ENCODE measurements at places on chromosomes 16 and 17.

GRCh38 chr17:6908807-6909206, 77.3 kb upstream of the TEKT1 start:
- DNase-seq: no peak

GRCh38 chr16:27341549-27341948, 27.8 kb downstream of the IL4R start:
- DNase-seq: no peak

DNA sequence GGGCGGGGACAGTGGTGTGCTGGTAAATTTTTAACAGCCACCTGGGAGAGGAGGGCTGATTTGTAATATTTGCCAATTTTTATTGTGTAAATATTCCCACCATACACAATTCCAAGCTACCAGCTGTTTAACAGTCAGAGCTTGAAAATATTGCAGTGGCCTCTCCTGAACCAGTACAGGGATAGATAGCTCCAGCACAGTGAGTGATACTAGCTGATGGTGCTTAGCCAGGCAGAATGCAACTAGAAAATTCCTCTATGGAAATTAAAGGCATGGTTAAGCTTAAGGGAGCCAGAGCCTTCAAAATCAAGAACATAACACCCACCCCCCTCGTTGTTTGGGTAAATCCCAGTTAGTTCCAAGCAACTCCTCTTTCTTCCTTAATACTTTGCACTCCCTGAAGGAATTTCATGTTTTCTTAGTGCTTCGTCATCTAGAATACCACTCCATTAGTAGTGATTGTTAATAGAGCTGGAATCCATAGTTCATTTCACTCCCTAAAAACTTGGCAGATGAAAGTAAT, 96.6 kb downstream of the CYB561 start:
- DNase-seq: no peak

GRCh38 chr17:50884439-50885311, 18.5 kb upstream of the TOB1 start:
- DNase-seq: no peak

DNA sequence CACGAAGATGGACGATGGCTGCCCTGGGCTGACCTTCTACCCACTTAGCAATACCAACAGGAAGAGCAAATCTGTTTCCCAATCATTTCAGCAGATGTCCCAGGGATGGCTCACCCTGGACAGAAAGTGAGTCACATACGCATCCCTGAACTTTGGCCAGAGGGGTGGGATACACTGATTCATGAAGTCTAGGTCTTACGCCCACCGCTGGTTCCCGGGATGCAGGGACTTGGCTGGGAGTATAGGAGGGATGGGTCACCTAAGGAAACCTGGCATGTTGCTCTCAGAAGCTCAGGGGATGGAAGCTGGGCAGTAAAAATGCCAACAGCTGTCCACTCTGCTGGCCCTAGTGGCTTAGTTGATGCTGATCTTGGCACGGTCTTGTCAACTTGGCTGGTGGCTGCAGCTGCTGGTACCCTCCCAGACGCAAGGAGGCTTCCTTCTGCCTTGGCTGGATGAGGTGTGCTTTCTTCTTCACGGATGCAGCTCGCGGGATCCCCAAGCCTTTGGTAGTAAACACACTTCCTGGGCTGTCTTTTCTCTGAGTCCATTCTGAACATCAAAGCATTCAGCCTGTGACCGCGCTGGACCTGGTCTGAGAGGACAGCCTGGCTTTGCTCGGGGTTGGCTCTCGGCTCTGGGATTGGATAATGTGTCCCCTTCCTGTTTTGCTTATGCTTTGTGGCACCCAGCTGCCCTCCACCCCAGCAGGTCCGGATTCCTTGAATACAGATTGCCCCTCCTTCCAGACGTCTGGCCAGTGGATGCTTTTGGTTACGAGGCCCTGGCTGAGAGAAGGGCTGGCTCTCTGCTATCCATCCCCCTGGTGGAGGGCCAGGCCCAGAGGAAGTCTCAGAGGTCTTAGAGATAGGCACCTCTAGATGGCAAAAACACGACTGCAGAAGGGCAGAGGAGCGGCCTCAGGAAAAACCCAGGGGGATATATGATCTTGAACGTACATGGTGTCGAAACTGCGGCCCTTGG, 71.5 kb downstream of the RAP1GAP2 start:
- DNase-seq: no peak

- DNase-seq: no peak
Observed at GRCh38 chr17:38508570-38508950, 80.3 kb downstream of the ARHGAP23 start.
